ENCODE measurements at places on chromosomes 13 and 19.

DNA sequence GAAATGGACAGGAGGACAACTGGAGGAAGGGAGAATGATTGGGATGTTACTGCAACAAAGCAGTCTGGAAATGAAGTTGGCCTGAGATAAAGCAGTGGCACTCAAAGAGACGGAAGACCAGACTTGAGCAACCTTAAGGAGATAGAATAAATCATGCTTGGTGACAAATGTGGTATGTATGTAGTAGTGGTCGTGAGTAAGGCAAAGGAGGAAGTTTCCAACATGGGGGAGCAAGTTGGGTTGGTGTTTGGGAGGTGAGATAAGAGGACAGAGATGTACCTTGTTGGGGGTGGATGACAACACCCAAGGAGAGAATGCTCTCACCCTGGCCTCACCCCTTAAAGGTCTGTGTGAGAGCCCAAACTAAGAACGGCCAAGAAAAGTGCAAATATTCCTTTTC lies 420.5 kb downstream of the DIAPH3 start:
- DNase-seq: no peak

DNA sequence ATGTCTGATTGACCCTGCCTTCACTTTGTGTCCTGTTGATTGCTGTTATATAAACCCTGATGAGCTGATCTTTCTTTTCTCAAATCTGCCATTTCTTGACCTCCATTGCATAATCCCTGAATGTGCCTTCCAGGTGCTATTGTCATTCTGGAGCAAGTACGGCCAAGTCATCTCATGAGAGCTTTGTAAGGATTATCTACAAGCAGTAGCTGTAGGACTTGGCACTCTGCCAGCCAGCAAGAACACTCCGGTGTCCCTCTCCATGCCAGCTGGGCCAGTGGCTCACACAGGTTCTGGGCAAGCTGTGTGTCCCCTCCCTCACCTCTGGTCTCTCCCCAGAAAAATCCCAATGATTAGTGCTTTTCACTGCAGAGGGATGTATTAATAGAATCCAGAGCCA lies 348.1 kb downstream of the FOXO1 start:
- no peak for DNase-seq

- no peak for DNase-seq
These were observed 232.5 kb upstream of the SERP2 start for GRCh38 chr13:44140888-44141724.

DNA sequence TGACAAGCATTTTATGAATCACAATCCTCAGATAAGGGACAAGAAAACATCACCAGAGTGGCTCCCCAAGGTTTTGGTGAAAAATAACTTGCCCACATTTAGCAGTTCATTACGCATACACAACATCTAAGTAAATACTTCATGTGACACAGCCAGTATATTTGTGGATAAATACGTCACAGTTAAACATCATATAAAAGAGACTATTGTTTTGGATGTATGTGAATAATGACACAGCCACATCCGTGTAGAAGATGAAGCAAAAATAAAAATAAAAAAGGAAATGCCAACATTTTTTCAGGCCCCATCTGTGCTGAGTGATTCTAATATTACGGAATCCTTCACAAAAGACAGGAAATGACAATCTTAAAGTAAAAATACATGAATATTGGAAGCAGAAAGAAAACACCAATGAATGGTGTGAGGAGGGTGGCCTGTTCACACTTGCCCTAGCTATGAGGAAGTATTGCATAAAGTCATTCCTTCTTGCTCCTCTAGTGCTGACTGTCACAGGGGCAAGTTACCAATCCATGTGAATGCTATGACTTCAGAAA lies 457.1 kb downstream of the KLF12 start:
- no peak for DNase-seq

DNA sequence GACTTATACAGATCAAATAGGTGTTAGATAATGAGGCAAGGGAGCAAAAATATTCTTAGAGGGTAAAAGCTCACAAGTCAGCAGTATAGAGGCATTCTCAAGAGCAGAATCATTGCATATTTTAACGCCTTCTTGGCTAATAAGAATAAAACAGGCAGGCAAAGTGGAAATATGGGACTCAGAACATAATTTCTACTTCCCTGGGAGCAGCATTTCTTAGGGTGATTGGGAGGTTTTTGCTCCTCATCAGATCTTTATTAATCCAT lies 39.6 kb downstream of the LHFPL6 start:
- no peak for DNase-seq

All from activated T-helper 9 cell treated with anti-CD3 and anti-CD28 coated beads, Interleukin-2, amount 50 U/mL, for 16 hours (primary cell).